CD14-positive monocyte (primary cell): ENCODE measurements at places on chromosomes 5 and 9. TPM values are rescaled to one million over a fixed set of nuclear protein-coding genes. Genes with fewer than 3 reads are reported as not detected.
A peak's percentile ranks its signal among the peaks of the same experiment; 100 is the strongest.

GRCh38 chr9:134329886-134330285, 3.6 kb downstream of the RXRA start:
- peak; percentile 62 for DNase-seq

PIP5K1B gene
- polyA plus RNA-seq = 0.87 TPM

MAMDC4 gene
- polyA plus RNA-seq = 0.07 TPM

DNA sequence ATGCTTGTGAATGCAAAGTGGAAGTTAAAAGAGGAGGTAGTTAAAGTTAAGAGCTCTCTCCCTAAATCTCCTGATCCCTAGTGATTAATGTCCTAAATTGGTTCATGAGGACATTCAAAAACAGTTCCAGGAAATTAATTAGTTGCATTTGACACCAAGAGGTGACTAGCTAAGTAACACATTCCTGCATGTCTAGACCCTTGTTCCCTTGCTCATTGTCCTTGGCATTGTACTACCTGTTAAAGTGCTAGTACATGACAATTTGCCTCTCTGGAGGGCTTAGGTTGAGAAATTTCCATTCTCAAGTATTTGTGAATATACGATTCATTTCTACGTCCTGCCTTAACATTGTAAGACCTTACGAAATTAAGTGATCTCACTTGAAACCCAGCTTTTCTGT, 278.6 kb upstream of the CDH10 start:
- no peak for DNase-seq

FRRS1L gene
- not detected in 2 replicates for polyA plus RNA-seq

DNA sequence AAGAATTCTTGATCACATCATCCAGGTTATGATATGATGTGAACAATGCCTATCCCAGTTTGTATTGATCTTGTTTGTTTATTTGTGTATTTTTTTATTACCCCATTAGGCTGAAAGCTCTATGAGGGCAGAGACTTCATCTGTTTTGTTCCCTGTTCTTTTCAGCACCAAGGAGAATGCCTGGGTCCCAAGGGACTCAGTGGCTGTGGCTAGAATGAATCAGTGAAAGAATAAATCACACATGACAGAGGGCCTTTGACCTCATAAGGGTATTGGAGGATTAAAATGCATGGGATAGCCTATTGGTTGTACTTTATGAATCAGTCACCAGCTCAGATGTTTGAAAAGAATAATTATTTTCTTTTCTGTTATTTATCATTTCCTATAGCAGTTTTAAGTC, 292.2 kb downstream of the GAS1 start:
- no peak for DNase-seq

DNA sequence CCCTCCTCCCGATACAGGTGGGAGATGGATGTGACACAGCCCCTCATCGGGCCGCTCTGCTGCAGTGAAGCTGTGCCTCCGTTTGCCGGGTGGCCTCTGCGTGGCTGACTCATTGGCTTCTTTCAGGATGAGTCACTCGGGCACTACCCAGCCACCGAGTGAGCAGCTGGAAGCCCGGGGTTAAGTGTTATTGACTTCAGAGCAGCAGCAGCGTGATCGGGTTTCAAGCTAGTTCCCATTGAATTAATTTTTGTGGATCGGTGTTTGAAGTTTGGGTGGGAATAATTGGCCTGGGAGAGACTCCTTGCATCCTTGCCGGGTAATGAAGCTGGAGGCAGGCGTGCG, 266.4 kb upstream of the IRX4 start:
- DNase-seq = no peak

OLFML2A gene
- polyA plus RNA-seq = 0.17 and 0.25 TPM in 2 replicates

C9orf153 gene
- not detected for polyA plus RNA-seq

DNA sequence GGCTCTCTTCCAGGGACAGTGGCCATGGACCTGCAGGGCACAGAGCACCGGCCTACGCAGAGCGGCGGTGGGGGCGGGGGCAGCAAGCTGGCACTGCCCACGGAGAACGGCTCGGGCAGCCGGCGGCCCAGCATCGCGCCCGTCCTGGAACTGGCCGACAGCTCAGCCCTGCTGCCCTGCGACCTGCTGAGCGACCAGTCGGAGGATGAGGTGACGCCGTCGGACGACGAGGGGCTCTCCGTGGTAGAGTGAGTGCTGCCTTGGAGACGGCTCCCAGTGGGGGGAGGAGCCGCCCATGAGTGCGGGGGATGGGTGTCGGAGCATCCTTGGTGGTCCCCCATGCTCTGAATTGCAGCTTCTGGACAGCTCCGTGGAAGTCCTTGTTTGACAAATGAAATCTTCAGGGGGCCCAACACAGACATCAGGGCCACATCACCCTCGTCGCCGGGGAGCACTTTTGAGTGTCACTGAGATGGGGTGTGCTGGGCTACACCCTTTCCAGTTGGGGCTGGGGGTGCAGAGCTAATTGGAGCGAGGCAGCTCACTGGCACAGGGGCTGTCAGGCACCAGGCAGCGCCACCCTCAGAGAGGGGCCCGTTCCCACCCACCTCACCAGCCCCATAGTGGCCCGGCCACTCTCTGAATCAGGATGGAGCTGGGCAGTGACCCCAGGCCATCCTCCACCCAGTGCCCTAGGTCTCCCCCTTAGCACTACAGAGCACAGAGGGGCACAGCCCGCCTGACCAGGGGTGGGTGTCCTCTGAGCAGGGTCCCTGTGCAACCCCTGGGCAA, 70.9 kb downstream of the KCNT1 start:
- DNase-seq = no peak

GRCh38 chr9:26723486-26723885, 169.1 kb downstream of the CAAP1 start:
- no peak for DNase-seq

DNA sequence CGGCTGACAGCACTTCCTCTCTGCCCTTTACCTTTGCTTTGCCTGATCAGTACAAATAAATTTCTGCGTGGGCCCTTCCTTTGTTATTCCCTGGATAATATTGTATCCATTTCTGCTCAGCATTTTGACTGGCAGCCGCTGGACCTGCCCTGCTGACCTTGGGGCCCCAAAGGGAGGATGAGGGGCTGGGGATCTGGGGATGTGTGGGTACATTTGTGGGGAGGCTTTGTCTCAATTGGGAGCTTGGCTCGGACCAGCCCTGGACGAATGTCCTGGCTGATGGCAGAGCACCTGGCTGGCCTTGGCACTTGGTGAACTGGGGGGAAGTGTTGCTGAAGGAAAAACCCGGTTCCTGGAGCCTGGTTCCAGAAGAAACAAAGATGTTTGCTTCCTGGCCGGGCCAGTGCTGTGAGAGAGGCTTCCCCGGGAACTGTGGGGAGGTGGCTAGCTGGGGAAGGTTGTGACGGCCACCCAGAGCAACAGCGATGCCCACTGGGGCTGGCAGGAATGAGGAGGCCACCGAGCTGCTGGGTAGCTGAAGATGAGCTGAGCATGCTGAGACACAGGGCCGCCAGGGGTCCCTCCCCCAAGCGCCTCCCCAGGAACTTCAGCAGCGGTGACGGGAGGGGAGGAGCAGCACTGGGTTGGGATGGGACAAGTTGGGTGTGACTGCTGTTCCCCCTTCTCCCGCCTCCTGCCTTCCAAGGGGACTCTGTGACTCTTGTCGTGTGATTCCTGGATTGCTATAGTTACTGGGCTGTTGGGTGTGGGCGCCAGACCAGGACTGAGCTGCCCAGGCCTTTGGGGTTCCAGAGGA, 8.4 kb downstream of the LMX1B start:
- DNase-seq = no peak

SERINC5 gene
- 5.0 TPM for polyA plus RNA-seq

- no peak for DNase-seq
These were observed 184.4 kb downstream of the CD180 start for GRCh38 chr5:67012171-67012570.

DNA sequence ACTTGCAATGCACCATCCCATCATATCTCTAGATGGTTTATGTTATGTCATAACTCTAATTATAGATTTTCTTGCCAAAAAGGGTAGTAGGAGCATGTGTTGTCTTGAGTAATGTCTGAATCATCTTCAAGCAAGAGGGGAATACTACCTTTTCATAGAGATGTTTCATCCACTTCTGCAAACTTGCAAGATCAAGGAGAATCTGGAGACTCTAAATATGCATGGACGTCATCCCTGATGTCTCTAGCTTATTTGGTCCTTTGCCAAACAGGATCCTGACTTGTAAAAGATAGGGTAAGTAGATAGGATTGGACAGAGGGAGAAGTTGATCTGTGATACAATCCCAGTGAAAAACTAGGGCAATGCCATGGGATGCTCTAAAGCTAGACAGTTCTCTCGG, 246.5 kb downstream of the DMRTA1 start:
- DNase-seq = no peak

DNA sequence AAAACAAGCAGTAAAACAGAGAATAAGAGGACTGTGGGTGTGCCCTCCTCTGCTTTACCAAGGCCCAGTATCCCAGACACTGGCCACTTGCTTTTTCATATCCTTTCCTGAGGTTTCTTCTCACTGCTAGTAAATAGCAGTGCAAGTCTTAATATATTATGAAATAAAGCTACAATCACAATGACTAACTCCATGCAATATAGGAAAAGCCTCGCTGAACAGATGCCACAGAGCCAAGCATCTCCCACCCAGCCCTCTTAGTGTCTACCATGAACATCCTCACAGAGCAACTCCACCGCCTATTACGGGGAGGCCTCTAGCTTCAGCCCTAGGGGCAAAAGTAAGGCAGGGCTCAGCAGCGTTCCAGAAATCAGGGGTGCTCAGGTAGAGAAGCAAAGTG, 130.7 kb upstream of the LHFPL2 start:
- no peak for DNase-seq

- DNase-seq = no peak
These were observed 21.1 kb downstream of the RGS7BP start for GRCh38 chr5:64526734-64527439.

- DNase-seq = no peak
These were observed 27.7 kb downstream of the ARHGEF37 start for GRCh38 chr5:149608936-149609545.

CDH12 gene
- polyA plus RNA-seq = not detected

DNA sequence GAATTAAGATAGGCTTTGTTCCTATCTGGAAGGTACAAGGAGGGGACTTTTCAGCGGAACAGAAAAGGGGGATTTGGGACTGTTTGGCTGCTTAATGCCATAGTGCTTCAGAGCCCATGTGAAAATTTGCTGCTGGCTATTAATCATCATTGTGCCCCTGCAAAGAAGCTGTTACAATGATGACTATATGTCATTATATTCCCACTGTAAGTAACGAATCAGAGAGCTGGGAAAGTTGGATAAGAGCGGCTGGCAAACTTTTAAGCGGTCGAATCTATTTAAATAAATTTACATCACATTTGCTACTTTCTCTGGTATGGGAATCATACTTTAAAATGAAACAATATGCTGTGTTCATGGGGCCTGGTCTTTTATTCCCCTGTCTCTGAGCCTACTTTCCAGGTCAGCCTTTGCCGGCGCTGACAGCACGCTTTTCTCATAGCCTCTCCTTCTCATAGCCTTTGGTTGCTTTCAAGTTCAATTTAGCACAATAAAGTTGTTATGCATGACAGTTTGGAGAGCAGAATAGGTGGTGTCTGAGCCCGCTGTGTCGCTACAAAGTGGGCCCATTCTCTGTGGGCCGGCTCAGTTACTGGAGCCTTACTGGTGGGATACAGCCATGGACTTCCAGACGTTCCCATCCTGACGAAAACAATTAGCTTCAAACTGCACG, 271.2 kb upstream of the TMEM161B start:
- no peak for DNase-seq

GRCh38 chr5:106368021-106368420, 1302.7 kb downstream of the EFNA5 start:
- DNase-seq = no peak

CCIN gene
- 0.35 TPM for polyA plus RNA-seq

GRCh38 chr5:155434267-155434666, 420.7 kb downstream of the KIF4B start:
- no peak for DNase-seq

GRCh38 chr5:145752534-145752933, 82.6 kb downstream of the PRELID2 start:
- no peak for DNase-seq

GRCh38 chr5:35644543-35644942, 26.9 kb downstream of the SPEF2 start:
- DNase-seq = no peak

CAVIN4 gene
- not detected for polyA plus RNA-seq

LIX1 gene
- polyA plus RNA-seq = not detected

PCYOX1L gene
- 26.2 and 31.8 TPM in 2 replicates for polyA plus RNA-seq

NEUROG1 gene
- not detected in 2 replicates for polyA plus RNA-seq

SURF1 gene
- polyA plus RNA-seq = 60.5 and 63.3 TPM in 2 replicates

DNA sequence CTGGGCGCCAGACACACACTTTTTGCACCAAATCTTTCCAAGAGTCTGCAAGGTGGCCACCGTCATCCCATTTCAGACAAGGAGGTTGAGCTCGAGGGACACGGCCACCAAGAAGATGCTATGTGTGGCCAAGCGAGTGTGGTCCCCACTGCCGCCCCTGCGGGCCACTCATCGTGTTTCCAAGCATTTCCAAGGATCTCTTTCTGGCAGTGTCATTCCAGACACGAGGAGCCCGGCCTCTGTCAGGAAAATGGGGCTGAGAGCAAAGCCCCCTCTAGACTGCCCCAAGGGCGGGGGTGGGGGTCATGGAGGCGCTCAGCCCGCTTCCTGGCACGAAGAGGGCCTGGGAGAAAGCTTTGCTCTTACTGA, 10.6 kb downstream of the VAV2 start:
- DNase-seq = no peak

DNA sequence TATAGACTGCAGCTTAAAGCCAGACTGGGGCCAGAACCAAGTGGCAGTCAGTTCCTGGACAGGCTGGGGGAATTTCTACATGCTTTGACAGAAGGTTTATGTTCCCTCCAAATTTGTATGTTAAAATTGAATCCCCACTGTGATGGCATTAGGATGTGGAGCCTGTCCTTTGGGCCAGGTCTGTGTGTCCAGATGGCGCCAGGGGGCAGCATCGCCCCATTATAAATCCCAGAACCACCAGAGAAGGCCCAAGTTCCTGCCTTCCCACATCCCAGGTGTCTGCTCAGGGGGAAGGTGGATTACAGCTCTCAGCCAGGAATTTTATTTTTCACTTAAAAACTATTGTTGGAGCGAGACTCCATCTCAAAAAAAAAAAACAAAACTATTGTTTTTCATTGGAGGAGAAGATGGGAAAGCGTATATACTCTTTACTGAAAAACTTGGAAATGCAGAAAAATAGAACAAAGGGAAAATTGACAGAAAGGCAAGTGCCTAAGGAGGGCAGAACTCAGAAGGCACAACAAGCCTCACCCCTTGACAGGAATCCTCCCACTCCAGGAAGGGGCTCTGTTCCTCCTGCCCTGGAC, 5.0 kb downstream of the IL3 start:
- no peak for DNase-seq

PLAC8L1 gene
- polyA plus RNA-seq = not detected

- peak; percentile 60 for DNase-seq
These were observed 25.6 kb upstream of the HMGCS1 start for GRCh38 chr5:43338862-43339261.

DNA sequence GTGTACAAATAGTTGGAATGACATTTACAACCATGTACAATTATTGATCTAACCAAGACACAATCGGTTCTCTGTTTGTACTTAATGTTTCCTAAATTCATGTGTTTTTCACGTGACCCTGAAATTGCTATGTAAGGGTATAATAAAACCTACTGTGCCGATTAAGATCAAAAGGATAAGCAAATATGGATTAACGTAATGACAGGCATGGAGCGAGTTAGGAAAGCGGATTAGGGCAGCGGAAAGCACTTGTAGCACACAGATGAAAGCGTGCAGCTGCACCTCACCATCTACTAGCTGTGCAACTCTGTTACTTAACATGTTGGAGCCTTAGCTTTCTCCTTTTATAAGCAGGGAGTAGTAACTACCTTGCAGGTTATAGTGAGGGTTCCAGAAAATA, 38.3 kb upstream of the ZFYVE16 start:
- DNase-seq = no peak
